HT-29 (cell line): ENCODE measurements at places on chromosomes 7 and 10. TPM values are rescaled to one million over a fixed set of nuclear protein-coding genes. Genes with fewer than 3 reads are reported as not detected.

TMEM273 gene
- not detected in 2 replicates for total RNA-seq

AKAP9 gene
- 30.2 and 32.8 TPM in 2 replicates for total RNA-seq

ZNF467 gene
- 0.63 and 0.66 TPM in 2 replicates for total RNA-seq

ZRANB1 gene
- total RNA-seq: 7.1 and 8.1 TPM in 2 replicates

C10orf62 gene
- total RNA-seq: not detected in 2 replicates

TAF3 gene
- 2.3 and 2.5 TPM in 2 replicates for total RNA-seq

GPR15LG gene
- not detected in 2 replicates for total RNA-seq

HOXA10 gene
- total RNA-seq: 78.9 and 86.4 TPM in 2 replicates

UPP1 gene
- total RNA-seq: 22.5 and 24.3 TPM in 2 replicates

LRRN3 gene
- total RNA-seq: not detected in 2 replicates

C7orf57 gene
- not detected in 2 replicates for total RNA-seq

MACC1 gene
- total RNA-seq: 9.9 and 12.5 TPM in 2 replicates

RNF148 gene
- 0.10 TPM in 1 of 2 replicates, not detected in the other for total RNA-seq

AKR1D1 gene
- total RNA-seq: not detected in 2 replicates

CREB3L2 gene
- 3.2 and 4.1 TPM in 2 replicates for total RNA-seq

VGF gene
- total RNA-seq: 0.39 and 0.48 TPM in 2 replicates

SH3PXD2A gene
- total RNA-seq: 2.7 and 3.0 TPM in 2 replicates

CFAP69 gene
- 5.4 and 9.2 TPM in 2 replicates for total RNA-seq

CXCL12 gene
- total RNA-seq: not detected in 2 replicates

CFTR gene
- 34.2 and 39.9 TPM in 2 replicates for total RNA-seq

PALD1 gene
- 23.9 and 25.5 TPM in 2 replicates for total RNA-seq

GNAT3 gene
- total RNA-seq: not detected in 2 replicates

RAB19 gene
- total RNA-seq: 2.0 and 5.3 TPM in 2 replicates

PRLHR gene
- total RNA-seq: not detected in 2 replicates

DYNC1I1 gene
- 0.13 and 0.31 TPM in 2 replicates for total RNA-seq

CYP3A4 gene
- not detected in 2 replicates for total RNA-seq

GPR37 gene
- total RNA-seq: 8.8 and 9.7 TPM in 2 replicates

SORBS1 gene
- 0.21 and 1.3 TPM in 2 replicates for total RNA-seq

BTBD16 gene
- total RNA-seq: 4.0 and 4.7 TPM in 2 replicates

OR9A4 gene
- total RNA-seq: not detected in 2 replicates

NCF1 gene
- not detected in 2 replicates for total RNA-seq

RTKN2 gene
- 3.7 TPM in 2 replicates for total RNA-seq

SLC13A1 gene
- not detected in 2 replicates for total RNA-seq
